ENCODE measurements at places on chromosomes 3 and 15.

DNA sequence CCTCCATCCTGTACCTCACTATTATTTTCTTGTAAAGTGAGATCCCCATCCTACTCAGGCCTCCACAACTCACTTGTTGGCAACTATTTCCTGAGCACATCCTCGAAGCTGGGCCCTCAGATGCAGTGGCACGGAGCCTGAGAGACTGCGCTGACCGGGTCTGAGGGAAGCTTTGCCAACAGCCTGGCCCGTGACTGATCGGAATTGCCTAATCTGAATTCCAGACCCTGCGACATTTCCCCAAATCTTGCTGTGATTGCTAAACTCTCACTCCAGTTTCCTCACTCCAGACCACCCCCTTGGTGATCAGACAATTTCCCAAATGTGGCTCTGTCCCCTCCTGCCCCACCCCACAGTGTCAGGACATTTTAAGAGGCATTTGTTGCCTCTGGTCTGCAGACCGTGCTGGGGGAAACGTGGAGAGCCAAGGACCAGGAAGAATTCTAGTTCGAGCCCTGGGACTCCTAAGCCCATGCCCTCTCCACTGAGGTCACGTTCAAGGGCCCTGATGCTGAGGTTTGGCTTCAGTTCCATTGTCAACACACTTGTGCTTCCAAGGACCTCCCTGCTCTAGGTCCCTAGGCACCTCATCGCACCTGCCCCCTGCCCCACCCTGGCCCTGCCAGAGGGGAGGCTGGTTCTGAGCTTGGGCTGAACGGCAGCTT lies 22.8 kb downstream of the KLHL25 start:
- no peak for DNase-seq

GRCh38 chr15:78619022-78619950 lies 1.5 kb downstream of the CHRNA3 start:
- no peak for DNase-seq

- DNase-seq: no peak
Observed at GRCh38 chr3:148101061-148101460, 596.6 kb upstream of the AGTR1 start.

DNA sequence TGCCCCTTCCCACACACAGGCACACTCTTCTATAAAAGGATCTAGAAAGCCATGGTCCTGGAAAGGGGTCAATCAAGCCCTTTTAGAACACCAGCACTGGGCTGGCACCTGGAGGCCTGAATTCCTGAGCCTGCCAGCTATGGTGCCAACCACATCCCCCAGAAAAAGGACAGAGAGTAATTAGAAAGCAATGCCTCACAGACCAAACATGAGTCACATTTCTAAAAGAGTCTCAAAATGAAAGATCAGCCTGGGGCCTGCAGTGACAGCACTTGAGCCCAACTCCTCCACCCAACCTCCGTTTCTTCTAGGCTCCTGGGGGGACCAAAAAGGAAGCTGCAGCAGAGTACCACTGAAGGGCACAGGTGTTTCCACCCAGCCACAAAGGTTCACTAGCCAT lies 14.1 kb downstream of the MYLK start:
- DNase-seq: no peak

DNA sequence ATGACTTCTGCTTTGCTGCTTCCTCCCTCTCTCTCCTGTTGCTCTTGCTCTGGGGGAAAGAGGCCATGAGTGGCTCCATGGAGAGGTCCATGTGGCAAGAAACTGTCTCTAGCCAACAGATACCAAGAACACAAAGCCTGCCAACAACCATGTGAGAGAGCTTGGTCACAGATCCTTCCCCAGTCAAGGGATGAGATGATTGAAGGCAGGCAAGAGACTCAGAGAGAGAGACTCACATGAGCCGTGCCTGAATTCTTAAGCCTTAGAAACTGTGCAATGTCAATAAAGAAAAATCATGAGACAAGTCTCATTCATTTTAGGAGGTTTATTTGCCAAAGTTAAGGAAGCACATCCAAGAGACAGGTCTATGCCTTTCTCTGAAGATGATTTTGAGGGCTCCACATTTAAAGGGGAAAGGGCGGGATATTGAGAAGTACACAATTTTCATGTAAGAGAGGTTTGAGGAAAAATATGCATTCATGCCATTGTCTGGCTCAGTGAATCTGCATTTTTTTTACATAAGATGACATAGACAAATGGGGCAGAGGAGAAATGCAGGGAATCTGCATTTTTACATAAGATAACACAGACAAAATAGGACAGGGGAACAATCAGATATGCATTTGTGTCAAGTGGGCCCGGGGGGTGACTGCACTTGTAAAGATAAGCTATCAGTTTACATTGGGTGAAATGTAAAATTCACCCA lies 59.5 kb upstream of the SUCLG2 start:
- no peak for DNase-seq

DNA sequence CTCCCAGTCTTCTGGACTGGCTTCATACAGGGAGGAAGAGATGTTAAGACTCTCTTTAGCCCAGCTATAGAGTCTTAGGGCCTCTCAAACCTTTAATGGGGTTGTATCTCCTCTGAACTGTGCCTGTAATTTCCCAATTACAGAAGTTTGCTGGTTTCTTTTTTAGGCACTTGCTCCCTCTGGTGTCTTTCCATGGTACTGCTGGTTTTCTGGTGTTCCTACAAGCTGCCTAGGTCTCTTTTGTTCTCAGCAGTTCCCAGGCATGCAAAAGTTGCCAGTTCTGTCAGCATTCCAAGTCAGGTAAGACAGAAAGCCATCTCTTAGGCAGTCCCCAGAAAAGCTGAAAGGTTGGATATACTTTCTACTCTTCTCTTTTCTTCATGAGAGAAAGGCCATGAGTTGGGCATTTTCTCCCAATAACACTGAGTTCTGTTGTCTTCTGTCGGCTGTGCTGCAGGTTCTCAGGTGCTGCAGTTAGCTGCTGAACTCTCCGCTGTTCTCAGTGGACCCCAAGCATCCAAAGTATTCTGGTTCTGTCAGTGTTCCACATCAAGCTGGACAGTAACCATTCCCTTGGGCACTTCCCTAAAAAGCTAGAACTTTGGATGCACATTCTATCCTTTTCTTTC lies 54.4 kb upstream of the EHHADH start:
- DNase-seq: no peak

- DNase-seq: no peak
Observed at GRCh38 chr3:17336291-17336690, 406.1 kb downstream of the TBC1D5 start.

- DNase-seq: peak; percentile 3
Observed at GRCh38 chr3:86152620-86153019, 838.3 kb downstream of the VGLL3 start.

DNA sequence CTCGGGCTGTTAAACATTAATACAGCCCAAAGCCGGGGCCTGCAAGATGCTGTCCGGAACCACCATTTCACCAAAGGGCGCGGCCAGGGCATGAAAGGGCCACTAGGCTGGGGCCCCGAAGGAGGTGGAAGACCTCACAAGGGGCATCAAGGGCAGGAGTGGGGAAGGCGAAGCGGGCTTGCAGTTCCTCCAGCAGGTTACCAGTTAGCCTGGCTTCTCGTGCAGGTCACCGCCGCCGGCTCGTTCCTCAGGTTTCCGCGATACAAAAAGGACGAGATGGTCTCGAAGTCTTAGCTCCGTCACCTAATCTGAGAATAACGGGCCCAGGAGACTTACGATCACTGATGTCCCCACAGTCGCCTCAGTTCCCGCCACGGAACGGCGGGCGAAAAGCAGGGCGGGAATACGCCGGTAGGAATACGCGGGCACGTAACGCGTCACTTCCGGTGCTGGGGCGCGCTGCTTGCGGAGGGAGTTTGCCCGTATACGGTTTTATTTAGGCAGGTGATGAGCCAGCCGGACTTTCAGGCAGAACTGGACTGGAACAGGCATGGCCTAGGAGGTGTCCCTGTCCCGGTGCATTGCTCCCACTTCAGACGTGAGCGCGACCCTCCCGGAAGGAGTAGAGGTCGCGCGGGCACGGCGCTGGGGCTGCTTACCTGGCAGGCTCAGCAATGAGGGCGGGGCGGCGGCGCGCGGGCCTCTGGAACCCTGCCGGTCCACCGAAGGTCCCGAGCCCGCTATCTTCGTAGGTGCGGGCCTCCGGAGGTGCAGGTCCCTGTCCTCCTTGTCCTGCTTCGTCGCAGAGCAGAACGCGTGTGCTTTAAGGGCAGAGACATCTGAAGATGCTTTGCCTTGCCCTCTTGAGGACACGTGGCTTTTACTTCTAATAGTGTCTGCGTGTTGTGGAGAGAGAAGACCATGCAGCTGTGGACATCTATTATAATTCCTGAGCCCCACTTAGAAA lies at the start of gene RFC4:
TSS of gene RFC4 (minus strand) at position 394 of the 967 bp plus-strand sequence. CDS start 1,769 bp downstream, outside the sequence.
- no peak for DNase-seq

DNA sequence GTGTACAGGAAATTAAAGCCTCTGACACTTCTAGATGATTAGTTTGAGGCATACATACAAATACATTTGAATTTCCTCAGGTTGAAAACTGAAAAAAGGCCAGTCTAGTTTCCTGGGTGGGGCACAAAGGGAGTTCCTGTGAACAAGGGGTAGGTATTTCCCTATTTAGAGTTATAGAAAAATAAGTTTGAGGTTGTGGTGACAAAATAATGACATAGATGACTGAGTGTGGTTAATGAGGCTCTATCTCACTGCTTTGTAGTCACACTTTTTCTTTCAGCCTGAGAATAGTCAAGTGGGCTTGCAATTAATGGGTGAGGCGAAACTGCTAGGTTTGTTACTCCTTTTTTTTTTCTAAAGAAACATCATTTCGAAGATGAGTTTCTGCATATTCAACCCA lies 4.3 kb downstream of the SLCO3A1 start:
- DNase-seq: no peak

DNA sequence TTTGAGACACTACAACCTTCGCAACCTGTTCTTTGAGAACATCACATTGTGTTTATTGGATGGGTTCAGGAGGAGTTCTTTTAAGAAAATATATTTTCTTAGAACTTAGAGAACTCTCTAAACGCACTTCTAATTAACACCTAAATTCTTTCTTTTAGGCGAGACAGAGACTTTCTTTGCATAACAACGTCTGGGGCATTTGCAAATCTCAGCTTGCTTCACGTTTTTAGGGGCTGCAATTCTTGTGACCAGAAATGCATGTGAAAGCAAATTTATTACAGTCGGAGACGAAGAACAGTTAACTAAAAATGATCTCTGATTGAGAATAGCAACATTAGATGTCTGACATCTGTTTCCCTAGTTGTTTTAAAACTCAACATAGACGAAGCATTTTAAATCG lies 568.3 kb upstream of the ZNF717 start:
- no peak for DNase-seq

GRCh38 chr3:170839518-170840100 lies 30.4 kb downstream of the RPL22L1 start:
- DNase-seq: no peak

Measured in renal cortex interstitium (tissue), 15 donors.